ENCODE measurements at places on chromosomes 13 and 19.

- no peak for DNase-seq
These were observed 6.9 kb downstream of the MYADM start for GRCh38 chr19:53874606-53874990.

GRCh38 chr19:1421958-1422305 is 14.5 kb downstream of the DAZAP1 start:
- no peak for DNase-seq

- no peak for DNase-seq
These were observed 53.6 kb upstream of the FAM124A start for GRCh38 chr13:51168623-51169022.

DNA sequence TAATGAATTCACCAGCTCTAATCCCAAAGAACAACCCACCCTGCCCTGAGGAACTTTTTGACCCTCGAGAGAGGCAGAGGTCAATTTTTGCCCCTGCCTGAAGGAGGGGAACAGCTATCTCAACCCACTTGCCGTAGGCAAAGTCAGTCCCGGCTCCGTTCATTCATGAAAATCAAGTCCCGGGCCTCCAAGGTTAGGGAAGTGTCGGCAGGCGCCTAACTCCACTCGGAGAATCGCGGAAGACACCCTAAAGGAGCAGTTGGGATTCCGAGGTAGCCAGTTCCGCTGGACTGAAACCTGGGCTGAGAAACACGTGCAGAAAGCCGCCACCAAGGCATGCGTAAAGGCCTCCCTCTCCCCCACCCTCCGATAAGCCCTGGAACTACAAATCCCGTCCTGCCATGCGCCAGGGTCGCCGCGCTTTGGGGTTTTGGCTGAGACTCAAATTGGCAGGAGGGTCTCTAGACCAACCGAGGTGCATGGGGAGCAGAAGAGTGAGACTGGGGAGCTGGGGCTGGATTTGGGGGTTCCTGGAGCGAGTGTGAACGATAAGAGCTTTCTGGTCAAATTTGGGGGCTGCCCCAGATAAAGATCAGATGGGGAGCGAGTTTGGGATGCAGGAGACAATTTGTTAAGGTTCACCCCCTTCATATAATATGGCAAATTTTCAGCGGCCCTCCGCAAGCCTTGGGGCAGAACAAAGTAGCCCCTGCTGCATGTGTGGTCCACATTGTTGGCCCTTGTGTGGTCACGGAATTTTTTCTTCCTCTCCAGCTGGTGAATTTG is at the start of gene TNPO2:
Gene TNPO2, minus strand, starts transcription at position 292 of the 786 bp plus-strand sequence. CDS start 2,955 bp downstream, outside the sequence.
- DNase-seq, result no peak

DNA sequence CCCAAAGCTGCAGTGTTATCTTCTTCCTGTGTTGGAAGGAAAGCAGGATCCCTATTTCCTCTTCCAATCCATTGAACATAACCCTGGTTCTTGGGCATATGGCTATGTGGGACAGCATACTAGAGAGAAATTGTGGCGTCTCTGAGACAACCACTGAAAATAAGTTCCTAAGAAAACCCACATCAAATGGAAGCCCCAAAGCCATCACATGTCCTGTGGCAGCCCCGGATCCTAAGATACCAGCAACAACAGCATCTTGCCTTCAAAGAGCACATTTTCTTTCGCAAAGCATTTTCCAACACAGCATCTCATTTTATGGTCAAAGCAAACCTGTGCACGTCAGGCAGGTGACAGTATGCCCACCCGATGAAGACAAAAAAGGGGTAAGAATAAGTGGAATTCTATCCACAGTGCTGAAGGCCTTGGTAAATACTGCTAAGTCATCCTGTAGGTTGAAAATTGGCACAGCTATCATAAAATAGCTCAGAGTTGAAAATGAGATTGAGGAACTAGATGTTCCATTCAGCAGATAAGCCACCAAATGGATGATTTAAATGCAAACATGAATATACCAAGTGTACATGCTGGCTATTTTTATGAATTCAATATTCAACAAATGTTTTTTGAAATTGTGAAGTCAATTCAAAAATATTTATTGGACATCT is 232.2 kb downstream of the DLEU7 start:
- no peak for DNase-seq

- DNase-seq, result no peak
These were observed 103.7 kb upstream of the USP29 start for GRCh38 chr19:57016076-57016475.

DNA sequence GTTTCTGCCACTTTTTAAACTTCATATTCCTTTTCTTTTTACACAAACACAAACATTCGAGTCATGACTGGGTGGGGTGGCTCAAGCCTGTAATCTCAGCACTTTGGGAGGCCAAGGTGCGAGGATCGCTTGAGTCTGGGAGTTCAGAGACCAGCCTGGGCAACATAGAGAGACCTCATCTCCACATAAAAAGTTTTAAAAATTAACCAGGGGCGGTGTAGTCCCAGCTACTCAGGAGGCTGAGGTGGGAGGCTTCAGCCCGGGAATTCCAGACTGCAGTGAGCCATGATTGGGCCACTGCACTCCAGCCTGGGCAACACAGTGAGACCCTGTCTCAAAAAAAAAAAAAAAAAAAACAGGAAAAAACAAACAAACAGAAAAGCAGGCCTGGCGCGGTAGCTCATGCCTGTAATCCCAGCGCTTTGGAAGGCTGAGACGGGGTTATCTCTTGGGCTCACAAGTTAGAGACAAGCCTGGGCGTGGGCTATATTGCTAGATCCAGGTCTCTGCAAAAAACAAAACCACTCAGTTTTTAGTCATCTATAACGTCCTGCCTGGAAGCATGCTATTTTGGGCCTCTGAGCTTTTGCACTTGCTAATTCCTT is 583 bp upstream of the BAX start:
- DNase-seq, result no peak

- no peak for DNase-seq
These were observed 665.0 kb upstream of the SLITRK6 start for GRCh38 chr13:86464193-86464592.

- DNase-seq, result no peak
These were observed 44.7 kb upstream of the ZNF30 start for GRCh38 chr19:34881982-34882381.

DNA sequence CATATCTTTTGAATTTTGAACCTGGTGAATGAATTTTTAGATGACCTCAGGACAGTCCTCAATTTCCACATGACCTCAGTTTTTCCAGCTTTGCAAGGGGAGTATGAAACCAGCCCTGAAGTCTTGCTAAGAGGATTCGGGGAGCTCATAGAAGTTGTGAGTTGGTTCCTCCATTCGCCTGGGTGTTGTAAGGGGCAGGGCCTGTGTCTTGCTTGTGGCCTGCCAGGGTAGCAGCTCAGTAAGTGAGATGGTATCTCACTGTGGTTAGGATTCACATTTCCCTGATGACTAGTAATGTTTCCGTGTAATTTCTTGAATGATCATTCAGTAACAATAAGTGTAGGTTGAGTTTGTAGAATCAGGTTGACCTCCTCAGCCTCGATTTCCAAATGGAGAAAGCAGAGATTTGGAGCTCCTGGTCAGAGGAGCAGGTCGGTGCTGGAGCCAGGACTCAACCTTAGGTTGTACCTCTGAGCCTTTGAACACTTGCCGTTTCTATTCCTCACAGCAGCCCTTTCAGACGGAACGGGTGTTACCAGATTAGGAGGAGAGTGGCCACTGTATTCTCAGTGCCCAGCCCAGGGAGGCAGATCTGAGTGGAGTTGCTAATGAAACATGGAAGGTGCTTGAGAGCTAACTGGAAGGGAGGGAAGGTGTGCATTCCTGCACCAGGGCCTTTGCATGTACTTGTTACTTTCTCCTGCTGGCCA is 14.6 kb downstream of the NACC1 start:
- no peak for DNase-seq

DNA sequence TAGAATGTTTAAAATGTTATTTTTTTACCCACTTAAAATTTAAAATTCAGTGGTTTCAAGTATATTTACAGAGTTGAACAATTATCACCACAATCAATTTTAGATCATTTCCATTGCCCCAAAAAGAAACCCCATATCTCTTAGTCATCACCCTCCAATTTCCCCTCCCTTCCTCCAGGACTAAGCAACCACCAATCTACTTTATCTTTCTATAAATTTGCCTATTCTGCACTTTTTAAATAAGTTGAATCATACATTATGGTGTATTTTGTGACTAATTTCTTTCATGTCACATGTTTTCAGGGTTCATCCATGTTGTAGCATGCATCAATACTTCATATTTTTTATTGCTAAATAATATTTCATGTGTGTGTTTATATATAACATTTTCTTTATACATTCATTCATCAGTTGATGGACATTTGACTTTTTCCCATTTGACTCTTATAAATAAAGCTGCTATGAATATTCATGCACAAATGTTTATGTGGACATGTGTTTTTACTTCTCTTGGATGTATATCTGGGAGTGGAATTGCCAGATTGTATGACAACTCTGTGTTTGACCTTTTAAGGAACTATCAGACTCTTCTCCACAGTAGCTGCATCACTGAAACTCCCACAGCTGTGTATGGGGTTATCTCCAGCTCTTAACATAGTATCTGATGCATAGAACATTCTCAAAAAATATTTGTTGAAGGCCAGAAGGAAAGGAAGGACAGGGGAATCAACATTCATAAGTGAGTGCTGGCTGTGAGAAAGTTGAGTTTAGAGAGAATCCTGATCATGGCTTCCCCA is 107.8 kb upstream of the OXGR1 start:
- no peak for DNase-seq

GRCh38 chr19:12937093-12937926 is 1.1 kb upstream of the CALR start:
- DNase-seq, result no peak

- no peak for DNase-seq
These were observed 22.0 kb upstream of the GJB6 start for GRCh38 chr13:20254076-20254475.

DNA sequence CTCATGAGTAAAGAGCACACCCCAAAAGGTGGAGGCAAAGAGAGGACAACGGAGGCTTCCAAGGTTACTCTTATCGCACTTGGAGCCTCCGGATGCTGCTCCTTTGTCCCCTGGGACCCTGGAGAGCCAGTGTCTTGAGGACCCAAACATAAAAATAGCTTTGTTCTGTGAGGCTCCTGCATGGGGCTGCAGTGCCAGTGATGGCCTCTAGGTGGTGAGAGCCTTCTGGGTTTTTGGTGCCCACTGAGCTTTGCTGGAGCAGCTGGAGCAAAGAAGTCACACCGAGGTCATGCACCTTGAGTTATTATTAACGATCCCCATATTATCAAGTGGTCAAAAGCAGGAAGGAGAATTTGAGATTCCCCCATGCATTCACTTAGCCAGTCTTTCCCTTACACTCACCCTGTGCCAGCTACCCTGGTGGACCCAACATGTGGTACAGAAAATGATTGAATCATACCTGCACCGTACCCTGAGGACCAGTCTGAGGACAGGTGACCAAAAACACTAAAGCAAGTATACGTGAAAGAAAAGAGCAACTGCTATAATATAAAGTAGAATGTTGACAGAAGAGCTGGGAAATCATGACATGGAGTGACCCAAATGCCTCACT is 41.5 kb downstream of the ZNF682 start:
- no peak for DNase-seq

- no peak for DNase-seq
These were observed 60.5 kb downstream of the COL4A2 start for GRCh38 chr13:110367620-110368019.

DNA sequence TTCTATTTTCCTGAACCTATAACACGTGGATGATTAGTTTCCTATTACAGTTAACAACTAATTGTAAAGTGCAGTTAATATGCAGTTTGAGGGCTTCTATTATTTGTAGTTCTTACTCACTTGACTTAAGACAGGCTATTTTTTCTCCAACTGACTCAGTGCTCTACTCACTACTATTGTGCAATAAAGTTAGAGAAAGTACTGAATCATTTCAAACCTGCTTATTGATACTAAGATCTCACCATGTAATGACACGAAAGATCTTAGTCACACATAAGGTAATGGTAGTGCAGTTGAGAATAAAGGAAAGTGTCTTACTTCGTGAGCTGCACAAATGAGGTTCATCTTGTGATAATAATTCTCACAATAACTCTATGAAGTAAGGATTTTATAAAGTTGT is 22.8 kb upstream of the ITM2B start:
- DNase-seq, result no peak

GRCh38 chr19:47495478-47496372 is 11.7 kb upstream of the KPTN start:
- DNase-seq, result no peak

DNA sequence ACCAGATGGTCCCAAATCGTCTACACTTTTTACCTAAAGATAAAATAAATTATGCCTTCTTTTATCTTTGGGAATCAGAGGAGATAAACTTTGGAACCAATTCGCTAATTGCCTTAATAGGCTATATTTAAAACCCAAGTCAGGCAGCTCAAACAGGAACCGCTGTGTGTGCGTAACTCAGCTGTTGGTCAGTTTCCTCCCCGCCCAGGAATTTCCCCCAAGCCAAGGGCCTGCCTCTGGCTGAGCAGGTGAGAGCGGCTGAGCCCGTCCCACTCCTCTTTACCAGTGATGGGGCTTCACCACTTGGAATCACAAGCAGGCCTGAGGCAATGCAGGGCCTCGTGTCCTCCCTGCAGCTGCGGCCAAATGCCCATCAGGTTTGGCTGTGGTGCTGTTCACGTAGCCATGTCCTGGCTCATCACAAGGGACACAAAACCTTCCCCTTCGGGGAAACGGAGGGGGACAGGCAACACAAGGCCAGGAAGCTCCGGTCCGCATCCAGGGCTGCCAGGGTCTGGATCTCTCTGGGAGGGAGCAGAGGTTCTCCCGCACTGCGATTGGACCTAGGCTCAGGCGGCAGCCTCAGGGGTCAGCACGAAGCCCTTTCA is 503 bp upstream of the SLC7A9 start:
- DNase-seq, result no peak

DNA sequence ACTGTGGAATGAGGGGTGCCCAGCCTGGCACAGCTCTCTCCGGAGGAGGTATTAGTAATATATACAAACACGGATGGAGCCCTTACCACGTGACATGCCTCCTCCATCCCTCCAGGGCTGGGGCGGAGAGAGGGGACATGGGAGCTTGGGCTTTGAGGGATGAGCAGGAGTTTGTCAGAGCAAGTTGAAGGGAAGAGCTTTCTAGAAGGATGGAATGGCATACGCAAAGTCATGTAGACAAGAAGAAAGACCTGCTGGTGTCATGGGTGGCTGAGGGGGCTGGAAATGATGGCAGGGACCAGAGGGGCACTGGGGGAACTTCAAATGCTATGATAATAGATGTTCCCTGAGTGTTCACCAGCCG is 2.6 kb downstream of the MPND start:
- no peak for DNase-seq

DNA sequence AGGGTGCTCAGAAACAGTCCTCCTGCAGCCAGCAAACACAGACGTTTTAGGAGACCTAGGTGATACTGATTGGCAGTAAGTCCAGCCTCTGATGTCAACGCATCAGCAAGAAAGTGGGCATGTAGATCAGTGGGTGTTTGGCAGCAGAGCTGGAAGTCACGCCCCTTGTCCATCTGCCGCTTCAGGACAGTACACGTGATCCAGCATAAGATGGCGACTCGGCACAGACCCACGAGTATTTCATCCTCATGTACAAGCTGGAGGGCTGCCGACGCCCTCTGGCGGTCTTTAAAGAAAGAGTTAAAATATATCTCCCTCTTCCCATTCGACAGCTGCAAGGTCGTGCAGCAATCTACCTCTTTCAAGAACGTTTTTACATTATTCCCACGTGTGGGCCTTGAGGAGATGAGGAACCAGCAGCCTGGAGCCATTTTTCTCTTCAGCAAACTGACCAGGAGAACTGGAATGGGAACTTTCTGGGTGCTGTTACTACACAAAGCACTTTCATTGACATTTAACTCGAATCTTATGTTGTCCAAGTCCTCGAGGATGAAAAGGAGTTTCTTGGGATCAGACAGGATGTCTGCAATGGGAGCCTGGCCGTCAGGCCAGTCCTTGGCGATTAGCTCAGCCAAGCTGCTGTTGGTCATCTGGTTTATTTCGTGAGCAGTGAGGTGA is 22.3 kb downstream of the NLRP11 start:
- DNase-seq, result no peak

GRCh38 chr13:99982731-99983498 is 1.3 kb downstream of the ZIC2 start:
- DNase-seq, result no peak

Measured in cortex of kidney (tissue), 1 donor.